Aorta (tissue), 5 donors: ENCODE measurements at places on chromosomes 11 and 22. TPM values are rescaled to one million over a fixed set of nuclear protein-coding genes. Genes with fewer than 3 reads are reported as not detected.
A peak's percentile ranks its signal among the peaks of the same experiment; 100 is the strongest.

GRCh38 chr22:49588739-49589138 is 238.9 kb downstream of the BRD1 start:
- DNase-seq: no peak

GRCh38 chr22:46162285-46162684 is 12.0 kb downstream of the PPARA start:
- DNase-seq: peak; percentile 59

- peak; percentile 99 for DNase-seq
These were observed at the start of gene SELENOM for GRCh38 chr22:31107178-31107893. Gene SELENOM, minus strand, starts transcription at chr22:31107568. Its CDS starts 63 bp downstream, at chr22:31107505.

DNA sequence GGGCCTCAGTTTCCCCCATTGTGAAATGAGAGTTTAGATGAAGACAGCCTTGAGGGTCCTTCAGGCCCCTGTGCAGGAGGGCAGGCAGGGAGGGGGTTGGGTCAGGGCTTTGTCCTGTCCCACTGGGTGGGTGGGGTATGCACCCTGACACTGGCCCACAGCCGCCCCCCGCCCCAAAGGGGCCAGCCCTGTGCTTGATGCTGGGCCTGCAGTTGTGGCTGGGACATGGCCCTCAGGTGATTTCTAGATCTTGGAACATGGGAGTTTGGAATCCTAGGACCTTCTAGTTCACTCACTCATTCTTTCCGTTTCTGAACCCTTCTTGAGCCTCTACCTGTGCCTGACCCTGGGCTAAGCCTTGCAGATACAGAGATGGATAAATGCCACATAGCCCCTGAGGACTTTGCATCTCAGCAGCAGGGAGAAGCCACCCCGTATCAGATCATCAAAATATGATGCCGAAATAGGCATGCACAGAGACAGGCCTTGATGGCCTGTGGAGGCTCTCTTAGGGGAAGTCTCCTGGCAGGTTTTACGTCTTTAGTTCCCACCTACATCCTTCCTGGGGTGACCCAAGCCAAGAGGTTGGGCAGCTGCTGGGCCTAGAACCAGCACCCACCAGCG is 76.0 kb downstream of the FBLN1 start:
- no peak for DNase-seq

DNA sequence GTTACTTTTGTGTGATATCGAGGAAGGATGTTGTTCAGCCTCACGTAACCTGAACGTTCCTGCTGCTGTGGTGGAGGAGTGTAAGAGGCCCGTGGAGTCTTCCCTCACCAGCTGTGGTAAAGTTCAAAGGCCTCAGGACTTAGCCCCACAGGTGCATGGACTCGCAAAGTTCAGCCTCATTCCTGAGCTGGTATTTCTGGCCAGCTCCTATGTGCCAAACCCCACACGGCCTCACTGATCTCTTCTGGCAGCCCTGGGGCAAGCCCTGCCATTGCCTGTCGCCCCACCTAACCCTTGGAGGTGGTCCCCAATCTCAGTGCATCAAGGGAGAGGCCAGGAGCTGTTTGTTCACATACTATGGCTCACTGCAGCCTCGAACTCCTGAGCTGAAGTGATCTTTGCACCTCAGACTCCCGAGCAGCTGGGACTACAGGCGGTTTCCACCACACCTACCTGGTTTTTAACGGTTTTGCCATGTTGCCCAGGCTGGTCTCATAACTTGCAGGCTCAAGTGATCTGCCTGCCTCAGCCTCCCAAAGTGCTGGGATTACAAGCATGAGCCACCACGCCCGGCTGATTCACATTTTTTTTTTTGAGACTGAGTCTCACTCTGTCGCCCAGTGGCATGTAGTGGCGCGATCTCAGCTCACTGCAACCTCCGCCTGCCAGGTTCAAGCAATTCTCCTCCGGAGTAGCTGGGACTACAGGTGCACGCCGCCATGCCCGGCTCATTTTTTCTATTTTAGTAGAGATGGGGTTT is 2.2 kb downstream of the PHRF1 start:
- no peak for DNase-seq

GRCh38 chr22:42366806-42367581 is 65.2 kb downstream of the NFAM1 start:
- peak; percentile 63 for DNase-seq

- peak; percentile 83 for DNase-seq
These were observed 2.4 kb downstream of the C11orf96 start for GRCh38 chr11:43944761-43945311.

DNA sequence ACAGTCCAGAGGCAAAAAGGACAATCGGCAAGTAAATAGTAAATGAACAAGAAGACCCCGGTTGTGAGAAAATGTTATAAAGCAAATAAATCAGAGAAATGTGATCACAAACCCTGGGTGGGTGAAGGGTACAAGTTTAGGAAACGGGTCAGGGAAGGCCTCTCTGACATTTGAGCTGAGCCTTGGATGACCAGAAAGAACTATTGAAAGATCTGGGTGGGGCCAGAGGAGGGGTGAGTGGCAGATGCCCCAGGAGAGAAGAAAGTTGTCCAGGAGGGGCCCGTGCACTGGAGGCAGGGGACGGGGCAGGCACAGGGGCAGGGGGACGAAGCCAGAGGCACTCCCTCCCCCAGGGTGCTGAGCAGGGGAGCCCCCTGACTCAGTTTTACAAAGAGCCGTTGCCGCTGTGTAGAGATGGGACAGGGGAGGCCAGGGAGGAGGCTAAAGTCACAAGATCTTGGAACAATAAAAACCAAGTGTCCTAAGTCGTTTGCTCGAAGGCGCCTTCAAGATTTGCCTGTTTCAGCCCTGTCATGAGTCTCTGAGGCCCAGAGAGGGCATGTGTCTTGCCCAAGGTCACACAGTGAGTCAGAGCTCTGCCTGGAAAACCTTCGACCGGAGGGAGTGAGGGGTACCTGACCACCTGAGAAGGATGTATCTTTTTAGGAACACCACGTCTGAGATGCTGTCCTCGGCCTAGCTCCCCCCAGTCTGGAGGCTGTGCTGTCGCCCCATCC is 10.8 kb upstream of the PDGFB start:
- no peak for DNase-seq

- DNase-seq: no peak
These were observed 25.0 kb upstream of the TMPRSS5 start for GRCh38 chr11:113730887-113731726.

DNA sequence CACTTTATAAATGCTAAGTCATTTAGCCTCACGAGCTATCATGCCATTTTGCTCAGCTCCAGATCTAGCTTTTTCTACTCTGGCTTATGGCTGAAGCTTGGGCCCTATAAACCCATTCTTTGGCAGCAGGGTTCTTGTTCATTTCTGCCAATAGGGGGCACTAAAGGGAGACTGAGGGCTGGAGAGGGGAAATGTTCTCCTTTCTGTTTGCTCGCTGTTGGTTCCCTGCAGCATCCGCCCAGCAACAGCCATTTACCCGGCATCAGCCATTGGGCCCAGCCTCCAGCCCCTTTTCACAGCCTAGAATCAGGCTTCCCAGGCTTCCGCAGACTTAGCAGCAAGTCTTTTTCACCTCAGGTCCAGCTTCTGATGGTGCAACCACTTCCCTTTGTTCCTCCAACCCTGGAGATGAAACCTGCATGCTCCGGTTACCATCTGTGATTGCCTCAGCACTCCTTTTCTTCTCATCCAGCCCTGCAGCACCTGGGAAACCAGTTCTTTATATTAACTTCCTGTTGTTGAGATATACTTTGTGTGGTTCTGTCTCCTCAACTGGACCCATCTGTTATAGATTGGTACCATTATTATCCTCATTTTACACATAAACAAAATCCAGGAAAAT is 4.2 kb upstream of the ME3 start:
- DNase-seq: no peak

GRCh38 chr22:28029956-28030355 is 110.9 kb upstream of the PITPNB start:
- DNase-seq: peak; percentile 16

GRCh38 chr11:117891362-117891761 is 14.9 kb upstream of the FXYD6 start:
- DNase-seq: no peak

GRCh38 chr22:43526117-43526655 is 114.4 kb downstream of the MPPED1 start:
- DNase-seq: no peak

DNA sequence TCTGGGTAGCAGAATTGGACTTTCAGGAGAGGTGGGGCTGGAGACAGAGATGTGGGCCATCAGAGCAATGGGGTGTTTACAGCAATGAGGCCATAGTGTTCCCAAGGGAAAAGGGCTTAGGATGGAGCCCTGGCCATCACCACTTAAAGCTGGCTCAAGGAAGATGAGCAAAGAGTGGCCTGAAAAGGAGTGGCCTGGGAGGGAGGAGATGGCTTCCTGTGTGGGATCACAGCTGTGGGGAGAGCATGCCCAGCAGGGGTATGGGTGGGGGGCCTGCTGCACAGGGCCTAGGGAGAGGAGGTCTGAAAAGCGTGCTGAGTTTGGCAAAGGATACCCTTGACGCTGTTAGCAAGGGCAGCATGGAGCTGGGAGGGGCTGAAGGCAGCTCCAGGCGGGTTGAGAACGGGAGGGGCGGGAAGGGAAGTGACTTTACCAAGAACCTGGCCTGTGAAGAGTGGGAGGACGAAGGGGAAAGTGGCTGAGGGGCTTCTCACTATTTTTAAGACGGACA is 13.9 kb downstream of the LRRC32 start:
- DNase-seq: no peak

DNA sequence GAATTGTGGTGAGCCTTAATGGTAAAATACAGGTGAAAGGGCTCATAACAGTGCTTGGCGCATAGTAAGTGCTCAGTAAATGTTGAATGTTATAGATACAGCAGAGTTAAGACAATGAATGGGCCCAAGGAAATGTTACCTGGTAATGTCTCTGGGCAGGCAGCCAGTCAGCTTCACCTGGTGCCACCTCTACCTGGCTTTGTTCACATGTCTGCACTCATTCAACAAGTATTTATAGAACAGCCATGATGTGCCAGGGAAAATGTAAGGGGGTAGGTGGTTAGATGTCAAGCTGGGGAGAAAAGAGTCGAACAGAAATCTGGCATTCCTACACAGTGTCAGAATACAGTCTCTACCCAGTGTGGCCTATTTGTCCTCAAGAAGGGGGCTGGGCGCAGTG is 238.8 kb upstream of the SYN3 start:
- no peak for DNase-seq

- no peak for DNase-seq
These were observed 6.4 kb downstream of the NAT10 start for GRCh38 chr11:34111722-34112270.

DNA sequence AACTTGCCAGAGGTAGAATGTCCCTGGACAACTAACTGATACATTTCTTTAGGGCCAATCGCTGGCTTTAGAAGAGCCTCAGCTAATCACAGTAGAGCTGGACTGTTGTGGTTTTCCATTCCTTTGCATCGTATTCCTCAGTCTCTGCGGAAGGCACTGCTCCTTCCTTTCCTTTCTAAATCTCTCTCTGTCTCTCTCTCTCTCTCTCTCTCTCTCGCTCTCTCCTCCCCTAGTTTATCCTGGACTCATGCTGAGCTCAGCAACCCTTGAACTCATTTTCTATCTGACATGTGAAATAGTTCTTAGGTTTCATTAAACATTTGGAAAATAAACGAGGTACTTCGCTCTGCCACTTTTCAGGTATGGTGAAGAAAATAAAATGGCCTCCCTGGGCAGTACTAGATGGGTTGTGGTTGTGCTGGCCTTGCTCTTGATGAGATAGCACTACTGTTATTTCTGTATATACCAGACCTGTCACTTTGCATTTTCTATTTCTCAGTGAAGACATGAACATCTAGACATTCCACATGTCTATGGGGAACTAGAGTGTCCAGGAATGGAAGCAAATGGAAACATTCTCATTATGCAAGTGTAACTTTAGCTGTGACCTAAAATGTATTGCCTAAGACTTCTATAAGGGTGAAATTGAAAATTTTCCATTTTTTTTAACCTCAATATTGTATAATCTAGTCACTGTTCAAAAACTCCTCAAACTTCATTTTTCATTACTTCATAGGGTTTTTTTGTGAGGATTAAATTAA is 12.0 kb upstream of the SESN3 start:
- no peak for DNase-seq

DNA sequence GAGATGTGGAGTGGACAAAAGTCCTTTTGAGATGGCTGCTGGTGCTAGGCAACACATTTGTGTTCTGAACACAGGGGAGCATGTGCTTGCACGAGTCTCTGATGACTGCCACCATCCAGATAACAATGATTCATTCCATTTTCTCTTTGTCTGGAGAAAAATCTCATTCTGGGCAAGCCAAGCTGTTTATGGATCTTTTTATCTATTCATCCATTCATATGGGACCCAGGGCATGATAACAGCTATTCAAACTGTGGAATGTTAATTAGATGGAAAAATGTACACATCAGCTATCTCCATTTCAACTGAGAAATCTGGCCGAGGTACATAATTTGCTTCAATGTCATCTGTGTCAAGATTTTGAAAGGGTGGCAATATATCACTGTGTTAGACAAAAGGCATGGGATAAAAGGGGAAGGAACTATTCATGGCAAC is 117.5 kb upstream of the ZBED5 start:
- DNase-seq: no peak

GRCh38 chr11:93614173-93614722 is 47.2 kb upstream of the CEP295 start:
- DNase-seq: no peak

DNA sequence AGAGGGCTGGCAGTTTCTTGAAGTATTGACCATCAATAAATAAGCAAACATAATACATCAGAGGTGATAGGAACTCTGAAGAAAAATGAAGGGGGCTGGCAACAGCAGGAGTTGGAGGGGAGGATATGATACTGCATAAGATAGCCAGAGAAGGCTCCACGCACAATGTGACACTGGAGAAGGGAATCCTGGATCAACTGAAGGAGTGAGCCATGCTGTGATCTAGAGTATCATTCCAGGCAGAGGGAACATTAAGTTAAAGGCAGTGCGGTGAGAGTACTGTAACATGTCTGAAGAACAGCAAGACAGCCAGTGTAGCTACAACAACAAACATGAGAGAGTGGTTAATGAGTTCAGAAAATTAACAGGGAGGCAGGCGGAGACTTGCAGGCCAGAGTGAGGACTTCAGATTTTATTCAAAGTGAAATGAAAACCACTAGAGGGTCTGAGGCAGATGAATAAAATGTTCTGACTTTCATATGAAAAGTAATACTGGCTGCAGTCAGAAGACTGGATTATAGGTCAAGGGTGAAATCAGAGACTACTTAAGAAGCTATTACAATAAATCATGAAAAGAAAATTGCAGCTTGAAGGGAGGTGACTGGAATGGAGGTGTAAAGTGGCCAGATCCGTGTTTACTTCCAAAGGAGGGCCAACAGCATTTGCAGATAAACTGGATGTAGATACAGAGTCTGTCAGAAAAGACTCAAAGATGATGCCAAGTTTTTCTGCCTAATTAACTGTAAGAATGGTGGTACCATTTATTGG is 49.4 kb downstream of the RRAS2 start:
- no peak for DNase-seq

KCNJ4 gene
- not detected for total RNA-seq

TEX54 gene
- not detected for total RNA-seq

CYB5R3 gene
- 444 TPM for total RNA-seq

MMP11 gene
- 3.0 TPM for total RNA-seq

OR51E2 gene
- total RNA-seq: 0.51 TPM

FOSL1 gene
- 7.2 TPM for total RNA-seq

PIH1D2 gene
- 0.49 TPM for total RNA-seq
